ENCODE measurements at places on chromosomes 13 and 19.

DNA sequence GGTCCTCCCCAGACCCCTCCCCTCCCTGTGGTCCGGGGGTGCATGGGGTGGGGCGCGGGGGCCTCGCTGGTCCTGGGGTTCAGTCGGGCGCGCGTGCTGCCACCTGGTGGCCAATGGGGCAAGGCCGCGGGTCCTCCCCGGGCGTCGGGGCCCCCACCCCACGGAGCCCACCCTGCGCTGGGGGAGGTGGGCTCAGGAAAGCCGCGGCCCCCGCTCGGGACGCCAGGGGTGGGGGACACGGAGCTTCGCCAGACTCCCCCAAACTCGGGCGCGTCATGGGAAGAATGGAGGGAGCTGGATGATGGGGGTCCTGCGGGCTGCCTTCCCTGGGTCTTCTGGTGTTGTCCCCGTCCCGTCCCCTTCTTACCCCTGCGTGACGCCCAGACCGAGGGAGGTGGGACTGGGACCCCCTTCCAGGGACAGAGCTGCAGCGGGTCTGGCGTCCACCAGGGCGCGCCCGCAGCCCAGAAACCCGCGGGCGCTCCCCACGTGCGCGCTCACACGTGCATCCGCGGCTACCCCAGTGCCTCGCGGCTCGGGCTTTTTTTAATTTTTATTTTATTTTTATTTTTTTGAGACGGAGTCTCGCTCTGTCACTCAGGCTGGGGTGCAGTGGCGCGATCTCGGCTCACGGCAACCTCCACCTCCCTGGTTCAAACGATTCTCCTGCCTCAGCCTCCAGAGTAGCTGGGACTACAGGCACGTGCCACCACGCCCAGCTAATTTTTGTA, 19.8 kb upstream of the TCF3 start:
- no peak for DNase-seq

DNA sequence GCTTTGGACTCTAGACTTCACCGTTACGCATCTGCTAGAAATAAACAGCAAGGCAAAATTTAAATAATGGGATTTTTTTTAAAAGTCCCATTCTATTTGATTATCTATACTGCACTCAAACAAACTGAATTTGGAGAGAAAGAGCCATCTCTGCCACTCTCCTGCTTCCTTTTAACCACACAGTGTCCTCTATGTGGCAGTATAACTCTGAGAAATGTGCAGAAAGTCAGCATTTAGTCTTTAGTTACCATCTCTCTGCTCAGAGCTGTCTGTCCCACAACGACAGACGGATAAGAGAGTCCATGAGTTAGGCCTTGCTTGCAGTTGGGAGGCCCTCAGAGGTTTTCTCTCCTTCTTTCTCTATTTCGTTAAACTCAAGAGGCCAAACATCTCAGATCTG, 21.2 kb downstream of the CCNA1 start:
- no peak for DNase-seq

- DNase-seq = no peak
Measured at GRCh38 chr13:27481766-27482165, 31.4 kb upstream of the MTIF3 start.

DNA sequence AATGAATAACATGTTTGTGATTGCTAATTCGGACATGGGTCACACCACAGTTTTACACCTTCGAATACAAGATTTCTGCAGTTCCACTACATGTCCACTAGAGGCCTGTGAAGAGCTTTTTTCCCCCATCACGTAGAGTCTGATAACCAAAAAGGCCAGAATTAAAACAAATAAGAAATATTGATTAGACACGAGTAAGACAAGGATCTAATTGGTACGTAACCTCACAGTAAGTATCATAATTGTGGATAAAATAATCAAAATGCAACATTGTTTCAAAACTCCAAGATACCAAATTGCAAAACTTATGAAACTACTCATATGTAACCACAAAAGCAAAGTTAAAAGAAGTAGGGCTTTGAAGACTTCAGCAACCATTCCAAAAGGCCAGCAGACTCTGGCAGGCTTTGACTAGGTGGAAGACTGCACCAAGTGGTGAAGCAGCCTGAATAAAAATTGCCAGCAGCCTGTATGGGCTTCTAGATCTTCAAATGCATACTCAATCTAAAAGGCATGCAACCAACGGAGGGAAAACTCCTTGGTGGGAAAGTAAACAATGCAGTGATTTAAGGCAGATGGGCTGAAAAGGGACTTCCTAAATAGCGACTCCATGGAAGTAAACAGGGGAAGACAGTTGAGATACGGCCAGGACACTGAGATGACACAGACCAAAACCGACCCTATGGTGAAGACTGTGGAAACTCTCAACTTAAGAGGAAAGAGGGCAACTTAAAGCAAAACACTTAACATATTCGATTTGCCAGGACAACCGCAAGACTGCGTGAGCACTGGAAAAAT, 56.7 kb downstream of the STARD13 start:
- DNase-seq = no peak

- DNase-seq = no peak
Measured at GRCh38 chr19:49811328-49811727, 1.8 kb downstream of the FUZ start.

DNA sequence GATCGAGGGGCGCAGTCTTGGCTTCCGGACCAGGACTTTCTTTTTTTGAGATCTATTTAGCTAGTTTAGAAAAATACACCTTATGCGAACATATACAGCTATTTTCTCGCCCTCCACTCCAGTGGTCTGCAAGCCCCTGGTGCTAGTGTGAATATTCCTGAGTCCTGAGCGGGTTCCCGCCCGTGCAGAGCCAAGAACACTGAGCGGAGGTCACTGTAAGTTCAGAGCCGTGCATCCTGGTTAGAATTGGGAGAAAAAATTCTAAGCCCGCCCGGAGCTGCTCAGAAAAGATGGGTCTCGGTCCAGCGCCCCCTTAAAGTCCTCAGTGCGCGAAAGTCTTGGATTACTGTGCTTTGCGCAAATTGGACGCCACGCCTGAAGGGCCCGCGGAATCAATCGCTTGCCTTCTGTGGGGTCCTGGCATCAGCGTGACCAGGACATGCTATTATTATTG, 117.7 kb downstream of the KCNRG start:
- no peak for DNase-seq

DNA sequence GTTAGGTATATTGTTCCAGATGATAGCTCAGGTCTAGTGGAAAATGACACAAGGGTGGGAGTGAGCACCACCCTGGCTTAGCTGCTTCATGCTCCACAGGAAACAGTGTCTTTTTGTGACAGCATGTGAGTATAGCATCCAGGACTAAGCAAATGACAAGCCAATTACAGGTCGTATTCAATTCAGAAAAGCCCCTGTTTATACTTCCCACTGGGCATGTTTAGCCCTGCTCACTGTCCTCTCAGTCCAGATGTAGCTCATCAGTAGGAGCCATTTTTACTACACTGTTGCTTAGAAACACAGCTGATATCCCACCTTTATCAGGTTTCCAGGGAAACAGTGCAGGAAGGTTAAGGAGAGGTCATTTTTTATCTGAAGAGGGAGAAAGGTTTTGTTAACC, 8.0 kb downstream of the ABHD13 start:
- DNase-seq = no peak

- DNase-seq = no peak
Measured at GRCh38 chr13:111911754-111912452, 155.0 kb upstream of the SOX1 start.

DNA sequence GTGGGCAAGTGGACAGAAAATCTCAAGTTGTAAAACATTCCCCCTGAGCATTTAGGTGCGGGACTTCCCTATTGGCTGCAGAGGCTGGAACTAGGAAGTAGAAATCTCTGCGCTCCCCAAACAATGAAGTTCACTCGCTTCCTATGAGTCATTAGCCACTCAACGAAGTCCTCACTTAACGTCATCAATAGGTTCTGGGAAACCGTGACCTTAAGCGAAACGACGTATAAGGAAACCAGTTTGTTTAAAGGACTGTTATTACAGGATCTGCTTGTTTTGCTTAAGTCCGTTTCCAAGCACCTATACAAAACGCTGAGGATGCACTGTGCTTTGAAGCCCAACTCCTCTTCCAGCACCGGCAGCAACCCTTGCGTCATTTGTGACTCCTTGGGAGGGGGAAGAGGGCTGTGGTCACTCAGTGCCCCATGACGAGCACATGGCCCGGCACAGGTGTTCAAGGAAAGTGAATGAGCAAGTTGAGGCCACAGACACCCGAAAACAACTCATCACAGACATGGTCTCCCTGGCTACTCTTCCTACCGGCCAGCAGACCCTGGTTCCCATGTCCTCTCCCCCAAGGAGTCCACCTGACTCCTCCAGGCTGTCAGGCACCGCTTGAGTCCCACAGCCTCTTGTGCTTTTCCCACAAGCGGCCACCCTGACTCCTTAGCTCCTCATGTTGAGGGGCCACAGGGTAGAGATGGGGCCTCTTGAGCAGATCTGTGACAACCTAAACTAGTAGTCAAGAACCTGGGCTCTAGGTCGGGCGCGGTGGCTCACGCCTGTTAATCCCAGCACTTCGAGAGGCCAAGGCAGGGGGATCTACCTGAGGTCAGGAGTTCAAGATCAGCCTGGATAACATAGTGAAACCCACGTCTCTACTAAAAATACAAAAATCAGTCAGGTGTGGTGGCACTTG, 4.8 kb downstream of the RPS16 start:
- no peak for DNase-seq

DNA sequence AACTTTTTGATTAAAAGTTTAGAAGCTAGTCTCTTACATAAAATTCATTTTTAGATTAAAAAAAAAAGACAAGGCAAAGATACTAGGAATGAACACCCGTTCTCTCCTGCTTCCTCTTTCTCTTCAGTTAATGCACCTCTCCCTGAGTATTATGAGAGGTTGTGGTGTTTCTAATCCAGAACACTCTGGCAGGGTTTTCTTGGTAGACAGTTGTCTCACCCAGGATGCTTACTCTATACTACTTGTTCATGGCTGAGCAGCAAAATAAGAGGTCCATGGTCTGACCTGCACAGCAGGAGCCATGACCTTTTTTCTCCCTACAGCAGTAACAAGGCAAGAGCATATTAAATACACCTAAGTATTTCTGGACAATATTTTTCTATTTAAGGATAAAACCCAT, 62.0 kb downstream of the MICU2 start:
- DNase-seq = no peak

GRCh38 chr13:53759016-53759415, 730.4 kb downstream of the OLFM4 start:
- DNase-seq = no peak

- no peak for DNase-seq
Measured at GRCh38 chr13:31894931-31895330, 136.6 kb upstream of the FRY start.
